A549 treated with GW870086 at 1 μM for 4 hours (cell line): ENCODE measurements at places on chromosomes 11 and 22. TPM values are rescaled to one million over a fixed set of nuclear protein-coding genes. Genes with fewer than 3 reads are reported as not detected.

Gene GLYATL1
- total RNA-seq, result 0.15 TPM in 1 of 5 replicates, not detected in the others

Gene HOATZ
- not detected in 5 replicates for total RNA-seq

Gene KRTAP5-8
- not detected in 5 replicates for total RNA-seq

Gene CYTH4
- total RNA-seq, result 0.59 to 1.9 TPM (median 0.90 TPM) in 5 replicates

Gene XNDC1N
- 3.0 to 4.3 TPM (median 3.4 TPM) in 5 replicates for total RNA-seq

Gene MFRP
- total RNA-seq, result not detected in 5 replicates

Gene MGAT3
- 0.54 to 1.1 TPM (median 0.81 TPM) in 5 replicates for total RNA-seq

Gene TUBA8
- total RNA-seq, result 0.25 to 0.93 TPM (median 0.39 TPM) in 5 replicates

Gene HBE1
- total RNA-seq, result 0.38 TPM in 1 of 5 replicates, not detected in the others

Gene TMEM191C
- total RNA-seq, result 0.49 to 1.5 TPM (median 0.74 TPM) in 5 replicates

Gene OR6X1
- total RNA-seq, result not detected in 5 replicates

Gene GGT5
- total RNA-seq, result 2.1 to 3.3 TPM (median 2.5 TPM) in 5 replicates

Gene OVCH2
- total RNA-seq, result not detected in 5 replicates

Gene NFRKB
- total RNA-seq, result 10.2 to 14.1 TPM (median 13.1 TPM) in 5 replicates

Gene SLC5A1
- total RNA-seq, result 0.02 to 0.24 TPM (median 0.15 TPM) in 3 of 5 replicates, not detected in the others

Gene MMP10
- total RNA-seq, result 0.53 to 2.1 TPM (median 0.98 TPM) in 5 replicates

Gene BTG4
- 0.25 TPM in 1 of 5 replicates, not detected in the others for total RNA-seq

Gene OR9G1
- not detected in 5 replicates for total RNA-seq

Gene SPTBN2
- 8.0 to 11.7 TPM (median 9.5 TPM) in 5 replicates for total RNA-seq

Gene TECTA
- 0.02 to 0.13 TPM (median 0.06 TPM) in 5 replicates for total RNA-seq
